RPMI8226 (cell line): ENCODE measurements at places on chromosomes 6 and 20.

GRCh38 chr20:34888468-34888867, 12.1 kb downstream of the ACSS2 start:
- no peak for DNase-seq

DNA sequence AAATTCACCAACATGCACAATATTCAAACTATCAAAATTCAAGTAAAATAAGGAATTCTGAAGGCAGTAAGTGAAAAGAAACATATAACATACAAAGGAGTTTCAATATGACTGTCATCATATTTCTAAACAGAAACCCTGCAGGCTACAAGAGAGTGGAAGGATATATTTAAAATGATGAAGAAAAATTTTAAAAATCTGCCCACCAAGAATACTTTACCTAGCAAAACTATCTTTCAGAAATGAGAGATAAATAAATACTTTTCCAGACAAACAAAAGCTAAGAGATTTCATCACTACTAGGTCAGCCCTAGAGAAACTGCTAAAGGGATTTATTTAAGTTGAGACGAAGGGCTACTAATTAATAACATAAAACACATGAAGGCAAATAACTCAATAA, 73.8 kb upstream of the MANEA start:
- no peak for DNase-seq

- no peak for DNase-seq
Observed at GRCh38 chr6:46323966-46324622, 153.3 kb upstream of the ENPP5 start.

DNA sequence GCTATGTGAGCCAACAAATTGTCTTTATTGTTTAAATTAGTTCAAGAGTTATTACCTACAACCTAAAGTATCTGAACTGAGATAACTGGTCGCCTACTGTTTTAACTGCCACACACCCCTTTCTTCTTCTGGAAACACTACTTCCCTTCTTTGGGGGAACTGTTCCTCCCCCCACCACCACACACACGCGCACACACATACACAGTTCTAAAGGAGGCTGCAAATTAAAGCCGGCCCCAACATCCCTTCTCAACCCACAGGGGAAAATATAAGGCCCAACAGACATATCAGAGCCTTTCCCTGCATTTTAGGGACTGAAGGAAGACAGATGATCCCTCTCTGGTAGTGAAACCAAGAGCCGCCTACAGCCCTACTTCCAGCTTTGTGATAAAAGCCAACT, 348.0 kb upstream of the JARID2 start:
- DNase-seq = no peak

DNA sequence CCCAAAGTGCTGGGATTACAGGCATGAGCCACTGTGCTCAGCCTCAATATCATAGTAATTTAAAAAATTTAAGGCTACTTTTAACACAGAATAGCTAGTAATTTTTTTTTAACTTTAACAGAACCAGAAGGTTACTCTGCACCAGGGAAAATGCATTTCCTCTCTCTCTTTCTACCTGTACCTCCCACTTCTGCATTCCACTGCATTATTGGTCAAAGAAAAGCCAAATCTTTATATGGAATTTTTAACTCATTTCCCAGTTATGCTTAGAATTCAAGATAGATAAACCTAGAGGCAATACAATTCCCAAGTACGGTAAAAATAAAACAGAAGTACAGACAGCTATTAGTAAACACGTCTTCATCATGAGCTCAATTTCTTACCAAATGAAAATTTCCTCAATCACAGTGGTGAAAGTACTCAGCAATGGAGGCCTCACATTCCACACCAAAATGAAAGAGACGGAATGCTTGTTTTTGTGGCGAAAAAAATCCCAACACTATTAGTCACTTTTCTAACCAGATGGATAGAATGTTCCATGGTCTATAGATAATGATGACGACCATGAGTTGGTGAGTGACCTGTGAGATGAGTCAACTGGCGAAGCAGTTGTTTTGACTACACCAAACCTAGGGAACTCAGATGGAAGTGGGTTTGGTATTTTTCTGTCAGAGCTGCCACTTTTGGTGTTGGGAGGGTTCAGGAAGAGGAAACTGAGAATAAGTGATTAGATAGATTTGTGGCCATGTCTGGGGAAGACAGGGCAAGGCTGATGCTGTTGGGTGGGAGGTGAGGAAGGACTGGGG, 104.7 kb upstream of the SGK1 start:
- no peak for DNase-seq

- no peak for DNase-seq
Observed at GRCh38 chr20:15703171-15703911, 869.9 kb downstream of the KIF16B start.

- no peak for DNase-seq
Observed at GRCh38 chr20:52039790-52040189, 151.8 kb downstream of the ZFP64 start.

DNA sequence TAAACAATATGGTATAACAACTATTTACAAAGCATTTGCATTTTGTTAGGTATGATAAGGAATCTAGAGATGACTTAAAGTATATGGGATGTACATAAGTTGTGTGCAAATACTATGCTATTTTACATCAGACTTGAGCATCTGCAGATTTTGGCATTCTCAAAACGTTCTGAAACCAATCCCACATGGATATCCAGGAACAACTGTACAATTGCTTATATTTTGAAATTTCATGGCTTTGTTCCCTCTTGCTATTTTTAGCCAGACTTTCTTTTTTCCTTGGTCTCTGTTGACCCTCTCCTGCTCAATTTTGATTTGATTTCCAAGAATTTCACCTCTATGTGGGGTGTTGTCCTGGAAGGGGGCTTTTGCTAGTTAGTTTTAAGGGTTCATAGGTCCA, 32.9 kb upstream of the UST start:
- DNase-seq = no peak

GRCh38 chr6:38833320-38833719, 118.2 kb downstream of the DNAH8 start:
- DNase-seq = no peak

- DNase-seq = no peak
Observed at GRCh38 chr6:21742238-21742660, 148.7 kb downstream of the SOX4 start.

DNA sequence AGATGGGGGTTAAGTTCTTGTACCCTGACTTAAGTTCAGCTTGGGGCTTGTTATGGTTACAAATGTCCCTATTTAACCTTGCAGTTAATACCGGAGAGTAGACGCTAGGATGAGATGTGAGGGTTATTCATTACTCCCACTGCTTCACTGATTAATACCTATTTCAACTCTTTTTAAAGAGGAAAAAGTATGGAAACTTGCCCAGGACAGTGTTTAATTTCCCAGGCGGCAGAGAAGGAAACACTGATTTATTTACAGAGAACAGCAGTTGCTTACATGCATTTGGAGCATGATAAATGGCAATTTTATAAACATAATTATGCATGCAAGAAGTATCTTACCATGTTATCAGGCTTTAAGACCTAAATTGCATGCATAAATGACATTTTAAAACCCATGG, 137.7 kb downstream of the RCAN2 start:
- no peak for DNase-seq

DNA sequence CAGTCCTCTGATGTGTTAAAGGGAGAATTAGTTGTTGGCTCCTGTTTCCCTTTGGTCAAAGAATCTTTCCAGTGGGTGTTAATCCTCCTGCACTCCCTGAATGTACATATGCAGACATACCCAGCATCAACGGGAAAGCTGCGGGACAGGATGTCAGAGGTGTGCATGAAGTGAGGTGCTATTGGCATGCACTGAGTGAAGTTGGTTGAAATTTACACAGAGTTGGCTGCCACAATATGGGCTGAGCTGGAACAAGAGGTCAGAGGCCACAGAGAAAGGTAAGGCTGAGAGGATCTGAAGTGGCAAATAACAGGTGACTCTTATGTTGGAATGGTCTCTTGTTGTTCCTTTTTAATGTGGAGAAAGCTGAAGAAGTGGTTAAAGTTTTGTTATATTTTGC, 82.7 kb upstream of the AKIRIN2 start:
- no peak for DNase-seq

- DNase-seq = peak; percentile 87
Observed at GRCh38 chr6:108541843-108542759, 18.6 kb upstream of the FOXO3 start.

DNA sequence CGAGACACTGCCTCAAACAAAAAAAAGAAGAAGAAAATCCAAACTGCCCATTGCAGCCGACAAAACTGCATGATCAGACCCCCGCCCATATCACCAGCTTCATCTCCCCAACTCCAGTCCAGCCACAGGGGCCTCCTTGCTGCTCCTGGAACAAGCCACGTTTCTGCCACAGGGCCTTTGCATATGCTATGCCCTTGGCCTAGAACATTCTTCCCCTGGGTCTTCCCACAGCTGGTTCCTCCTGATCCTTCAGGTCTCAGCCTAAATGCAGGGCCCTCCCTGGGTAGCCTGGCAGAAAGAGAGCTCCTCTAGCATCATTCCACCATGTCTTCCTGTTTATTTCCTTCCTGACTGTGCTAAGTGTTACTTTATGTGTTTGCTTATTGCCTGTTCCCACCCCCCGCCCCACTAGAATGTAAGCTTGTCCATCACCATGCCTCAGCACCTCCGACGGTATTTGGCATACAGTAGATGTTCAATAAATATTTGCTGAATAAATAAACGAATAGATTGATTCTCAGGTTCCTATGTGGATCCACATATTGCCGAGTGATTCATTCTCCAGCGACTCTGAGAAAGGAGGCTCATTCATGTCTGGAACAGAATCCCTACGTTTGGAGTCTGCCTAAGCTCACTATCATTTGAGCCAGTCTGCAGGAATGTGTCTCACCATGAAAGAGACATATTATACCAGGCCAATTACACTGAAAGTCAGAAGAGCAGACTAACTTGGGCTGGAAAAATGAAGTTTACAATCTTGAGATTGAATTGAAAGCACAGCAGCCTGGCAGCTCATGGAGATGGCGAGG, 56.1 kb downstream of the NFATC2 start:
- no peak for DNase-seq

DNA sequence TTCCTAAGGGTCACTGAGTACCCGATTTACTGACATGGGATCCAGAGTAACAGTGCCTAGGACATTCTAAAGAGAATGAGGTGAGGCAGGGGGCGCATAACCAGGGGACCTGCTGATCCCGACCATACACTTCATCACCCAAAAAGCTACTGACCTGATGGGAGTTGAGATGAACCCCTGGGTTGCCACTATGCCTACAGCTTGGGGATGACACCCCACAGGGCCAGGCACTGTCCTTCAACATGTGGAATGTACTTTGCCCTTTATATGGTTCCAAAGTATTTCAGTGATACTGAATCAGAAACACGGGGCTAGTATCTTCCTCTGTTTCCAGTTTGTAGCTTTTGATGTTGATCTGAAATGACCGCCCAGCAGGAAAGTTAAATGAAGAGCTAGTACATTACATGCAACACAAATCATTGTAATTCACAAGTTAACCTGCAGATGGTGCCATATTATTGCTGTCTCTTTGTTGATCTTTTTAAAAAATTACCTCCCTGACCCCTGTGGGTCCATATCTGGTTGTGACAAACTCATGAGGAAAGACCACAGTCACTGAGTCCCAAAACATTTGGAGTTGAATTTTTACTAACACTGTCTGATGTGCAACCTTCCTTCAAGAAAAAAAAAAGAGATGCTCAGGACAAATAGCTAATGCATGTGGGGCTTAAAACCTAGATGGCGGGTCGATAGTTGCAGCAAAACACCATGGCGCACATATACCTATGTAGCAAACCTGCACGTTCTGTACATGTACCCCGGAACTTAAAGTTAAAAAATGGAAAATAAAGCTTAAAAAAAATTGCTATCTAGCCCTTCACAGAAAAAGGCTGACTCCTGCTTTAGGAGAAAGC, 42.7 kb upstream of the GCNT2 start:
- DNase-seq = peak; percentile 62
